Left colon (tissue), 2 donors: ENCODE measurements at places on chromosomes 16 and 17. TPM values are rescaled to one million over a fixed set of nuclear protein-coding genes. Genes with fewer than 3 reads are reported as not detected.

DNA sequence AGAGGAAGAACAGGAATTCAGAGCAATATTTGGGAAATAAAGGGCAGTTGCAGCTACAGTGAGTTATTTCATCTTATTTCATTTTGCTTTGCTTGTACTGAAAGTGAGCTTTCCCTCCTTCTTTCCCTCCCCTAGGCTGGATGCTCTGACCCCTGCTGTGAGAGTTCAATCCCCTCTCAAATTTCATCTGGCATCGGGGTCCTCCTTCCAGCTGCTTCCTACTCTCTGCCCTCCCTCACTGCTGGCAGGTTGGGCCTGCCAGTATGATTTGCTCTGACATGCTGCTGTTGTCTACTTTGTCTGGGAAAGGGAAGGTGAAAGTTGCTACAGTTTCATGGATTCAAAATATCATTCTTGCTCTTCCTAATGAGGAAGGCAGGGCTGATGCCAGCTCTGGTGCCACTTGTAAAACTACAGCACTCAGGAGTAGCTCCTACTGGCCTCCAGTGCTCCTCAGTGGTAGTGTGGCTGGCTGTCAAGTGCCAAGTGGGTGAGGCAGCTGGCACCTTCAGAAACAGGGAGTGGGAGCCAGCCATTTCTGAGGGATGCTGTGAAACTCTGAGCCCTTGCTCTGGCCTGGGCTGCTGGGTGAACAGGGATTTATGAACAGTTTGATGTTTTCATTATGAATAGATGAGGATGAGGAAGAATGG lies 408.6 kb downstream of the HAPSTR1 start:
- DNase-seq: no peak

- DNase-seq: no peak
Measured at GRCh38 chr17:37513711-37514110, 24.0 kb downstream of the DUSP14 start.

DCTN5 gene
- 81.3 TPM for total RNA-seq

EPN3 gene
- 40.1 TPM for total RNA-seq

ABCA8 gene
- total RNA-seq: 15.6 TPM

DNA sequence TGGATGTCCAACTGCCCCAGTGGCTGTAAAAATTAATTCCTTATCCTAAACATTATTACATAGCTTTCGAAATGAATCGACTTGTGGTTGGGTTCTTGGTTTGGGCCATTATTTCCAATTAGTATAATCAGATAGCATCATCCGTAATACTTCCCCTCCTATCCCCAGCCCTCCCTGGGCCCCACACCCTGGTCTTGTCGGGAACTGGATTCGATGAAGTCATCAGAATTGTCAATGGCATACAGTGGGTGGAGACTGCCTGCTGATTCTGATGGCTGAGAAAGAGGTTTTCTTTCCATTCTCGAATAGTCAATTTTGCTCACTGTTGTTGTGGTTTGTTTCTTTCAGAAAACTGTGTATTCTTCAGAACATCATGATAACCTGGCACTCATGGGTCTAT lies 395.1 kb downstream of the SEC14L1 start:
- no peak for DNase-seq

DNA sequence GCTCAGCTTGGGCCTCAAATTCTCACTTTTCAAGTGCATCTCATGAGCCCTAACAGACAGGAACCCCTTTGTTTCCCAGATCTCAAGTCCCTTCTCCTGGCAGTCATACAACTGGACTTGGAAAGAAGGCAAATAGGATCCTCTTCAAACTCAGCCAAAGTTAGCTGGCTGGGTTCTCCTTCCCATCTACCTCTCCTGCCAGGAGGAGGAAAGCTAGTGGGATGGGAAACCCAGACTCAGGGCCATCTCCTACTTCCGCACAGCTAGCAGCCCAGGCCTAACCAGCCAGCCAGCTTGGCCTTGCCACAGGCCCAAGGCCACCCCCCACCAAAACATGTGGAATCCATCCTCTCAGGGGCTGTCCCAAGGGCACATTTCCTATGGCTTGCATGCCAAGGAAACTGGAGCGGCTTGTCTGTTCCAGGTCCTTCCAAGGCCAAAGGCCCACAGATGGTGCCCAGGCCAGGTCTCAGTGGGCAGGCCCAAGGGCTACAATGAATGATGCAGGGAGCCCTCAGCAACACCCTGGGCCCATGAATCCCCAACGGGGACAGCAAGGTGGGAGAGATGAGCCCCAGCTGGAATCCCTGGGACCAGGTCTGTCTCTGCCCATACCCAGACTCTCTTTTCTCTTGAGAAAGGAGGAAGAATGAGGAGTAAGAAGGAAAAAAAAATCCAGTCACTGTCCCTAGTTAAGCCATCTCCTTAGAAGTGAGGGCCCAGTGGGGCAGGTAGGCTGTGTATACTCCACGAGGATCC lies 1.7 kb downstream of the SMARCD2 start:
- DNase-seq: no peak

DNA sequence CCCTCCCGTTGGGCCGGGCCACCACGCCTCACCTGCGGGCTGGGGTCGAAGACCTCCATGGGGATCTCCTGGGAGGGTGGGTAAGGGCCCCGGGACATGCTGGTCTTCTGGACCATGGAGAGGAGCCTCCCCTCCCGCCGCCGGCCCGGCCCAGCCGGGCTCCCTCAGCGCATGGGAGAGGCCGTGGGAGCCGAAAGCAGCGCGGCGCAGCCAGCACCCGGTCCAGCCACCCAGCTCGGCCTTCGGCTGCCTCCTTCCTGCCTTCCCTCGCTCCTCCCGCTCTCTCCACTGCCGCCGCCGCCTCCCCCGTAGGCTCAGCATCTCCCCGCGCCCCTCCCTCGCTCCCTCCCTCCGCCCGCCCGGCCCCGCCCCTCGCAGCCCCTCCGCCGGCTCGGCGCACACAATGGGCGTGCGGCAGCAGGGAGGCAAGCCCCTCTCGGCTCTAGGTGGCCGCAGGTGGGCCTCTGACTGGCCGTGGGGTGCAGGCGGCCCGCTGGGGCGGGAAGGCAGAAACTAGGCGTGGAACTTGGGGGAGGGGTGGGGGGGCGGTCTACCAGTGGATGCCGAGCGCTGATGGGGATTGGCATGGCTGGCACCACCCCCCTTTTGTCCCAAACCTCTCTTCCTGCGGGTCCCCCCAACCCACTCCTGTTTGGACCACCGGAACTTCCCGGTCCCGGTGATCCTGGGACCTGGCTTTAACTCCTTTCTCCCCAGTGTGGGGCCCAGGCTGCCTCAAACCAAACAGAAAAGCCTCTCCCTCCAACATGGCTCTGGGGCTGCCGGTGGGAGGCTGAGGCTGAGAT lies at the start of gene CACNB1:
Gene CACNB1 (minus strand): TSS at position 290 of the 806 bp plus-strand sequence. CDS start 174 bp downstream, at position 116.
- peak; percentile 77 for DNase-seq

- DNase-seq: peak; percentile 62
Measured at GRCh38 chr17:7586673-7587419, 3.0 kb downstream of the SOX15 start.

CRYBA1 gene
- not detected for total RNA-seq

- no peak for DNase-seq
Measured at GRCh38 chr16:51399908-51400670, 249.0 kb upstream of the SALL1 start.
